HS-27A (cell line): ENCODE measurements at places on chromosomes 12 and 14.

- DNase-seq: peak; percentile 68
Observed at GRCh38 chr12:95605087-95605486, 53.8 kb upstream of the USP44 start.

DNA sequence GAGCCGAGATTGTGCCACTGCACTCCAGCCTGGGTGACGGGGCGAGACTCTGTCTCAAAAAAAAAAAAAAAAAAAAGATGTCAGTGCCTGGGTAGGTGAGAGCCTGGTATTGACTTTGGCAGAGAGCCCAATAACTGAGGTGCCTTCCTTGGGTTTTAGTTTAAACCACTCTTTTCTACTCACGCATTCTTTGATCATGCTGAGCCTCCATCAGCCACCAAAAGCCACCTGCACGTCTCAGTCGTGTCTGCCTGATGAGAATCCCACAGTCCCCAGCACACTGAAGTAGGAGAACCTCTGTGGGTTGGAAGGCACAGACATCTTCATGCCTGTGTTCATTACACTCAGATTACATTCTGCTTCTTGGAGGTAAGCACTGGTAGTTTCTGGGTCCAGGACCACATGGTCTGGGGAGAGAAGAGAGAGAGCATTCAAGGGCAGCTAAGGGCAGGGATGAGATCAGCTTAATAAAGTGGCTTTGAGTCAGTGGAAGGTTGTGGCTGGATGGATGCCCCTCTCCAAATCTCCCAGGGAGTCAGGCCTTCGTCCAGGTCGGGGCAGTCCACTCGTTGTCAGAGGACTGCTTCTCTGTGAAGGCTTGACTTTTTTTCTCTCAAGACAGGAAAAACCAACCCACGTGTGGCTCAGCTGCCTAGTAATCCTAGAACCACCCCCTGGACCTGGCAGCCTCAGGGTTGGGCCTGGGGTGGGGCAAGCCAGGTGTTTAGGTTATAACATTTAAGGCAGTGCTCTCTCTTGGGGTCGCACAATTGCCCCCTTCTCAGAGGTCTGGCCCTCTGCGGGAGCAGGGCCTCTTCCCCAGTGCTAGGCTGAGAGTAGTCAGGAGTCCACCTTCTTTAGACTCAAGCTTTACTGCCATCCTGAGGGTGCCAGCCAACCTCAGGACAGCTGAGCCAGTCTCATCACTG is 32.6 kb upstream of the MAX start:
- no peak for DNase-seq

- DNase-seq: no peak
Observed at GRCh38 chr12:132506328-132507160, 16.6 kb downstream of the FBRSL1 start.

DNA sequence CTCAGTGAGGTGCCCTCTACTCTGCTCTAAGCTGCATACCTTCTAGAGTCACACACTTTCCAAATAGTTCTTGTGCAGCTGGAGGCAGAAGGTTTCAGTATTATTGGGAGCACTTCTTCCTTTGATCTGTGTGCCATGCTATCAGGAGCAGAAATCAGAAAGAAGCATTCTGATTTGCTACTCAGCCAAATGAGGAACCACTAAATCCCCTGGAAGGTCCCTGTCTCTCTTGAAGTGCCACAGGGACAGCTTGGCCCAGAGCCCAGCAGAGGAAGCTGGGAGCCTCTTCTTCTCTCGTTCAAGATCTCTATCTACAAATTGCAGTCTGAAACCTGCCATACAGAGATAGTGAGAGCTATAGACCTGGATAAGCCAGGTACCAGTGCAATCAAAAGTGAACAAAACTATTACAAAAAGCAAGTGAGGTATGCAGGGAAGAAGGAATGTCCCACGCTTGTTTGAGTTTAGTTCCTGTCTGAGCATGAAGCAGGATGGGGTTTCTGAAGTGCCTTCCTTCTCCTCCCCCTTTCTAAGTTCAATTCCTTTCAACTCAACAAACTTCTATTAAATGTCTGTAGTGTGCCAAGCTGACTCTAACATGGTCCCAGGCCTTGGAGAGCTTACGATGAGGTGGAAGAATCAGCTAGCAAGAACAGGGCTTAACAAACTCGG is 100.9 kb upstream of the PARP11 start:
- DNase-seq: no peak

DNA sequence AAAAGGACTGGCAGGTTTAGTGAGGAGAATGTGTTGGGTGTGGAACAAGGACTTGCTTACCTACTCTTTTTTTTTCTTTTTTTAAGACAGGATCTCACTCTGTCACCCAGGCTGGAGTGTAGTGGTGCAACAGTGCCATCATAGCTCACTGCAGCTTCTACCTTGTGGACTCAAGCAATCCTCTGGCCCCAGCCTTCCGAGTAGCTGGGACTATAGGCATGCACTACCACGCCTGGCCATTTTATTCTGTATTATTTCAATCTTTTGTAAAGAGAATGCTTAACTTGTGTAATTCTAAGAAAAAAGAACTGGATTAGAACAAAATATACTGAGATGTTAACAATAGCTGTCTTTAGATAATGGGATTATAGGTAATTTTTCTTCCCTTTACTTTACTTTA is 1.9 kb upstream of the VRTN start:
- no peak for DNase-seq

GRCh38 chr14:94377866-94378470 is 10.4 kb downstream of the SERPINA1 start:
- no peak for DNase-seq

GRCh38 chr12:1502831-1503230 is 91.5 kb downstream of the FBXL14 start:
- no peak for DNase-seq

DNA sequence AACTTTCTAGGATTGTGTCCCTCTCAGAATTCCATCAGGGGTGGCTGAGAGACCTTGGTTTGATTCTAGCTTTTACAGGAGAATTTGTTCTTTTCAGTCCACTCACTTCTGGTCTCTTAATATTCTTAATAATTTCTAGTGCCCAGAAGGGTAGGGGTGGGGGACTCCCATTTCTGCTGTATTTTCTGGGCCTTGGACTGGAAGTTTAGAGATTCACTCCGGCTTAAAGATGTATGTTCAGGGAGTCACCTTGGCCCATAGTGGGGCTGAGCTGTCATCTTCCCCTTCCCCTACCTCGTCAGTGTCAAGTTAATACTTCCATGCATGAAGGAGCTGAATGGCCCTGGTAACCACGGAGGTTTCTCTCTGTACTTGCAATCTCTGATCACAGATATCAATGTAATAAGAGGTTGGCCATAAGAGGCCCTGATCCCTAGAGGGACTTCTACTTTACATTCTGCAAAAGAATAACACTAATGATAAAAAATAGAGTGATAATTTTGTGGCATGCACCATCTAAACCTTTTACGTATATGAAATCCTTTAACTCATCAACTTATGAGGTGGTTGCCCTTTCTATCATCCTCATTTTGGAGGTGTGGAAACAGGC is 6.7 kb downstream of the KRT81 start:
- DNase-seq: no peak

DNA sequence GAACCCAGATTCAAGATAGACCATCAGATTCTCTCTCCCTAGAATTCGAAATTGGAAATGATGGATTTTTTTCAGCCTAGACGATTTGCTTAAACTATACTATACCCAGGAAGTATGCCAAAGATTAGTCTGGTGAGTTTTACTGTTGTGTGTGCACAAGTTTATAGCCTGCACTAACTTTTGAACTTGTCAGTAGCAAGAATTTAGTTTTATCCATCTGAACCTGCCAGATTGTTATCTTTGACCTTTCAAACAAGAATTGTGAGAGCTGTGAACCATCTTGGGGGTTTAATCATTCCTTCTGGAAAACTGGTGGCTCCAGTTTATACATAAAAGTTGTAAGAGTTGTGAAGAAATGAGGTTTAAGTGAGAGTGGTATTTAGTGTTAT is 243.5 kb upstream of the DAAM1 start:
- DNase-seq: no peak

DNA sequence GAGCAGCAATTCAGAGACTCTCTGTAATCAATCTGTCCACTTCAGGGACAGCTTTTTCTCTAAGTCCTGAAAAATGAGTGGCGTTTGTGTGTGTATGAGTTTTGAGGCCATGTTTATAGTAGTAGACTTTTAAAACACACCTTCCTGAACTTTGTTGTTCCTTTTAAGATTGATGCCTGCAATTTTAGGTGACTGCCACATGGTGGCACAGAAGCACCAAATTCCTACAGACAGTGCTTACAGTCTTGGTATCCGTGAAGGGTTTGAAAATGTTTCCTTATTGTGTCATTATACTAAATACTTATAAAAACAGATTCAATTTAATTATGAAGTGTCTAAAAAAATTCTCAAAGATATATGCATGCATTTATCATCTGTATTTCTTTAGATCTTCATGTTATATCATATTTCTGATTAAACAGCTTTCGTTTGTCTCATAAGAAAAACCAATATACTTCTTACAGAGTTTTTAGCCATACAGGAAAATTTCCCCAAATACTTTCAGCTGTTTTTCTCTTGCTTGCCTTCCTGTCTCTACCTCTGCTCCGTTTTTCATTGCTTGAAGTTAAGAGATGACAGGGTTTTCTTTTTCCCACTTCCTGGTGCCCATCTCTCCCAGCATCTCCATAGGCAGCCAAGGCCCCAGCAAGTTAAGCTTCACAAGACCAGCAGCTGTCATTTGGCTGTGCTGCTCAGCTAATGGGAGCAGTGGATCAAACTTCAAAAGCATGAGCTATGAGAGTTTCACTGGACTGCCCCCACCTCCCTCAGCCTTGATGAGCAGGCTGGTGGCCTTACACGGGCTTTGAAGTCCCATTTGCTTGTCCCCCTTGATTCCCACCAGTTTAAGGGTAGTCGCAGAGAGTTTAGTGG is 259.6 kb downstream of the AKAP6 start:
- no peak for DNase-seq

- DNase-seq: no peak
Observed at GRCh38 chr14:96705422-96706092, 91.6 kb upstream of the VRK1 start.

DNA sequence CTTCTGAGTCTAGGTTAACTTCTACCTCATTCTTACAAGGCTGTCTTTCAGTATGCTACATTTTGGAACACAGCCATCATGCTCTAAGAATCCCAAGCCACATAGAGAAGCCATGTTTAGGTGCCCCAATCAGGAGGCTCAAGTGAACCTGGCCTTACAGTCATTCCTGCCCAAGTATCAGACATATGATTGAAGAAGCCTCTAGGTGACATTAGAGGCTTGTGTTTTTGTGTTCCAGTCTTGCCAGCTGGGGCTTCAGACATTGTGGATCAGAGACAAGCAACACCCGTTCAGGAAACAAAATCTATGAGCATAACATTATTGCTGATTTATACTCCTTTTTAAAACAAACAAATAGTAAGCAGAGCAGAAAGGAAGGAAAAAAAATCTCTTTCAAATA is 8.1 kb upstream of the SLC16A7 start:
- DNase-seq: no peak

GRCh38 chr14:92644171-92644969 is 104.1 kb downstream of the LGMN start:
- DNase-seq: peak; percentile 54

GRCh38 chr12:80636832-80637231 is 70.6 kb upstream of the MYF6 start:
- no peak for DNase-seq

DNA sequence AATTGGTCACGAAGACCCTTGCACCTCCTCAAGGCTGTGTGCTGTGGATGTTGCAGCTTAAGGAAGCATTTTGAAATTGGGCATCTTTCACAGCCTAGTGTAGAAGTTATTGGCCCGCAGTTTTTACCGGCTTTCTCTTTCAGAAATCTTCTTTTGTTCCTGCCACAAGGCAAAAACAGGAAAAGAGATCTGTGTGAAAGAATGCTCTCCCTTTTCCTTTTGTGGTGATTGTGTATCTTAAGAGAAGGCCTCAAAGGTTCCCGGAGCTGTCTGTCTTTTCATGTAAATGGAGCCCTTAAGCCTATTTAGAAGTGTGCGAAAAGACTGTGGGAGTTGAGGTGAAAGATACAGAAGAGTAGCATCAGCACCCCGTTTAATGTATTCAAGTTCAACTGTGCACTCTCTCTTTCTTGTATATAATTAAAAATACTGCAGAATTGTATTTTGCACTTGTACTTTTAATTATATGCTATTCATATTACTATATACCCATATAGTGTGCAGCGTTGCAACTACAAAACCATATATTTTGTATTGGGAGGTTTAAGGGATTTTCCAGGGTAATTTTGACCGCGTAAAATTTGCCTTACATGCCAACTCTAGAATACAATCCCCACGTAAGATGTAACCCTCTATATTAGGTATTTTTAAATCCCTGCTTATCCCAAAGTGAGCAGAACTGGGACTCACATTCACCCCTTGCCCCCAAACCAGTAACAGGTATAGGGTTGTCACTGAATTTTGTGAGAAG is 441.7 kb downstream of the RAD51B start:
- DNase-seq: no peak

DNA sequence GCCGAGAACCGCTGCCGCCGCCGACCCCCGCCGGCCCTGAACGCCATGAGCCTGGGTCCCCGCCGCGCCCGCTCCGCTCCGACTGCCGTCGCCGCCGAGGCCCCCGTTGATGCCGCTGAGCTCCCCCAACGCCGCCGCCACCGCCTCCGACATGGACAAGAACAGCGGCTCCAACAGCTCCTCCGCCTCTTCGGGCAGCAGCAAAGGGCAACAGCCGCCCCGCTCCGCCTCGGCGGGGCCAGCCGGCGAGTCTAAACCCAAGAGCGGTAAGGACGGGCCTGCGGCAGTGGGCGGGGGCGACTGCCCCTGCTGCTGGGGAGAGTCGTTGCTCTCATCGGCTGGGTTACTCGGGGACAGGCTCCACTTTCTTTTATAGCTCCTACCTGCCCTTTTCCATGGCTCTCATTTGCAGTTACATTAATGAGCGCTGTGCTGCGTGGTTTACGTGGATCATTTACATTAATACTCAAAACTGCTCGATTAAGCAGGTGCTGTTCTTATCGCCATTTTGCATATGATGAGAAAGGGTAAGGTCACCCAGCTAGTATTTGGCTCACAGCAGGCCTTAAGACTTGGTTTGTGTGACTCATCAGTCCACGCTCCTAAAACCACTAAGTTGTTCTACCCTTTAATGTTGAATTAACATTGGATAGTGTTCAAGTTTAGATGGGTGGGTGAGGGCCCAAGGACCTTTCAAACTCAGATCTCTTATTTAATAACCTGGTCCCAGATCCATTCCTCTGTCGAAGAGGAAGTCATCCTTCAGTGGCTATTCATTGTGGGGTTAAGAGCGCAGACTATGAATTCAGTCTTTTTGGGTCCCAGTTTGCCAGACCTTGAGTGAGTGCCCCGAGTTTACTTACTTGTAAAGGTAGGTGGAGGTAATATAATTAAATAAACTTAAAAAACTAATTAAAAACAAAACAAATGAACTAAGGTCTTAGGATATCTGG is 823 bp downstream of the RNF10 start:
- DNase-seq: peak; percentile 63

GRCh38 chr12:47205532-47206449 is 126.0 kb upstream of the AMIGO2 start:
- DNase-seq: no peak

GRCh38 chr12:56836800-56837663 is 73.9 kb downstream of the HSD17B6 start:
- peak; percentile 68 for DNase-seq

- no peak for DNase-seq
Observed at GRCh38 chr14:74572726-74573301, 39.2 kb downstream of the LTBP2 start.
